Cerebellar nuclear complex (tissue), 1 donor: ENCODE measurements at places on chromosomes 1 and 21.

DNA sequence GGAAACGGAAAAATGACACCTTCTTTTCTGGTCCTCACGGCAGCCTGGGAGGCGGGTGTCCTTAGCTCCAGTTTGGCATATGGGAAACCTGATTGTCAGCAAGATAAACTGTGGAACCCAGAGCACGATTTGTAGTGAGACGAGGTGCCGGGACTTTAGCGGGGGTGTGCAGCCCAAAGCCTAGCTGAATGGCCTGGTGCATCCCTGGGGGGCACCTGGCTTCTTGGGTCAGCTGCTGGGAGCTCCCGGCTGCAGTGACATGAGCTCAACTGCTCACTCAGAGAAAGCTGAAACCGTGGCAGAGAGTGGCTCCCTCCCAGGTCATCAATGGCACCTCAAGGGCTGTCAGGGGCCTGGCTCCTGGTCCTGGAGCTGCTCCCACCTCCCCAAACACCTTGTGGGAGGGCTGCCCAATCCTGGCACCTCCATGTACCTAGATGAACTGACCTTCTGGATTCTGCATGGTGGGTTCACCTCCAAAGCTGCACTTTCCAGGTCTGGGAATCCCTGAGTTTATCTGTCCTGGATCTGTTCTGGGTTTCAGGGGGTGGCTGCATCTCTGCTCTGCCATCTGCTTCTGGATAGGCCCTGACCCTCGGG is 260.5 kb downstream of the MATN1 start:
- no peak for DNase-seq

GRCh38 chr1:91011726-91012125 is 10.1 kb downstream of the ZNF644 start:
- no peak for DNase-seq

- DNase-seq = no peak
These were observed 37.9 kb downstream of the SLC66A1 start for GRCh38 chr1:19349999-19350398.

GRCh38 chr1:181514298-181515290 is 31.3 kb downstream of the CACNA1E start:
- DNase-seq = no peak

GRCh38 chr1:100785470-100786052 is 66.0 kb downstream of the VCAM1 start:
- no peak for DNase-seq

DNA sequence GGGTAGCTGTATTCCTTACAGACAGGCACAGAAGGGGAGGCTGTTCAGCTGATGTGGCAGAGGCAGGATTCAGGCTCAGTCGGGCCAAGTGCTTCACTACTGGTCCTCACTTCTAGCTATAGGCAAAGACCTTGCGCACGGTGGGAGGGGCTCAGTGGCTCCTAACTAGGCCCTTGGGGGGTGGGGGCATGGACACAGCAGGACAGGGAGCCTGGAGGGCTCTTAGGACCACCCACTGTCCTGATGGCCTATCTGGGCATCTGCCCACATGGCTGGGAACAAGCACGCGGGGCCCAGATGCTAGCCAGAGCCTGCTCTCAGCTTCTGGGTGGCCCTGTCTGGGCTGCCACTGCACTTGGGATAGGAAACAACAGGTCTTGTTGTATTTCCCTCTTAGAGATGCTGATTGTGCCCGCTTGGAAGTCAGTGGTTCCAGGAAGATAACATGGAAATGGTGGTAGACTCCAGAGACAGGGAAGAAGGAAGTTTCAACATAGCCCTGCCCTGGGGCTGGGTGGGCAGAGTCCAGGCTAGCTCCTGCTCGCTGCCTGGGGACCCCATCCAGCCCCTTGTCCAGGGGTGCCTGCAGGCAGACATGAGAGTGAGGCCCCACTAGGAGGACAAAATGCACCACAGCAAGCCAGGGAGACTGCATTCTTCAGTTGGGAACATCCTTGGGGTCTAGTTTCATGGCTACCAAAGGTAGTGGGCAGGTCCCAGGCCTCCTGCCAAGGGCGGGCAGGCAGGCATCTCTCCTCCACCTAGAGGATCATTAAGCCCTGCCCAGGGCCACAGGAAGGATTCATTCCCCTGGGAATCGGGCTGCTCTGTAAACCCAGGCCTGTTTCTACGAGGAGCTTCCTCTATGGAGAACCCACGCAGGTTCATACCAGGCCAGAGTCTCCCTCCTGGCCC is 102.5 kb downstream of the BCAR3 start:
- no peak for DNase-seq

GRCh38 chr1:245160288-245160687 is 5.5 kb downstream of the KIF26B start:
- DNase-seq = no peak

DNA sequence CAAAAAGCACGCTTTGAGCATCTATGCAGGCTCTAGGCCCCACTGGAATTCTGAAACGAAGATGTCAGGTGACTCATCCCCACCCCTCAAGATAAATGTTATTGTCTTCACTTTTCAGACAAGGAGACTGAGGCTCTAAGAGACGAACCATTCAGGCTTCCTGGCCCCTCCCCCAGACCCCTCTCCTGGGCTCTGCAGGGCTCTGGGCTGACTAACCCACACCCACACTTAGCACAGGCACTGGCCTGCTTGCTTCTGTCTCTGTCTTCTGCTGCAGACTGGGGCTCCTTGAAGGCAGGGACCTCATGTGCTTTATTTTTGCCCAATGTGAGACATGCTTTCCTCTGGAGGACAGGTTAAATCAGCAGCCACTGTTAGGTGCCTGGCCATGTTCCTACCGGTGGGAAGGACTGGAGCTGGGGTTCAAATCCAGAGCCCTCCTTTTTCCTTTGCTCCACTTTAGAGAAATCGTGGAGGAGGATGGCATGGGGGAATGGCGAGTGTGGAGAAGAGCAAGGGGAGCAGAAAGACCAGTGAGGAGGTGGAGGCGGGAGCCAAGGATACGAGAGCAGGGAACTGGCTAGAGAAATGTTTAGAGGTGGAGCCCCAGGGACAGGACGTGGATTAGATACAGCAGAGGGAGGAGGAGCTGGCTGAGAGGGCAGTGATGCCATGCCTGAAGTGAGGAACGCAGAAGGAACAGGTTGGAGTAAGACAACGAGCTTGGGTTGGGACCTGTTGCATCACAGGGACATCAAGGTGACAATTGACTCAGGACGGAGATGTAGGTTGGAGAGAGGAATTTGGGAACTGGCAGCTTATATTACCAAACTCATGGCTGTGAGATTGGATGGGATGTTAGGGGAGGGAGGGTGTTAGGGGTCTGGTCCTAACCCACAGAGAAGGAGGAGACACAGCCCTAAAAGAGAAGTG is 1.7 kb downstream of the TMEM125 start:
- DNase-seq = no peak

DNA sequence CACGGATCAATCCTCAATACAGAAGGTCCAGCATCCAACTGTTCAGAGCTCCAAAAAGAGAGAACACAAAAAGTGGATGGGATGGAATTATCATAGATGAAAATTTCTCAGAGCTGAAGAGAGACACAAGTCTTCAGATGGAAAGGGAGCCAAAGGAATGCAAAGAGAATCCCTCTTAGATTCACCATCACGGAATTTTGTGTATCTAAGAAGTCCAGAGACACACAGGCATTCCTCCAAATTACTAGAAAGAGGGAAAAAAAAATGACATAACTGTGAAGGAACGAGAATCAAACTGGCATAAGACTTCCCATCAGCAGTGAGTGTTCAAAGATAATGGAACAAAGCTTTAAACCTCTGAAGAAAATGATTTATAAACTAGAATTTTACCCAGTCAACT is 101.2 kb downstream of the ZSCAN20 start:
- DNase-seq = no peak

DNA sequence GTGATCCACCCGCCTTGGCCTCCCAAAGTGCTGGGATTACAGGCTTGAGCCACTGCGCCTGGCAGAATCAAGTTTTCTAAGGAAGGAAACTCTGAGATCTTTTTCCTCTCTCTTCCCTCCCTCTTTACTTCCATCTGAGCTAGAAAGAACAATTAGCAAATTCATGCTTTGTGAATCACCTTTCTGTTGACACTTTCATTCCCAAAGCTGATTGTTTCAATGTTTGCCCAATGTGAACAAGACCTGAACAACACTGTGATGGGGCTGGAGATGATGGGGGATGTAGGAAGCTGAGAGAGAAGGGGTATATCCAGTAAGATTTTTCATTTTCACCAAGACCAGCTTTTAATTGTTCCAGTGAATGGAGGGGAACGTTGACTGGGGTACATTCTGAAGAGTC is 5.7 kb upstream of the TENT5B start:
- no peak for DNase-seq

- DNase-seq = no peak
These were observed 83.0 kb upstream of the ATF3 start for GRCh38 chr1:212525479-212526110.

DNA sequence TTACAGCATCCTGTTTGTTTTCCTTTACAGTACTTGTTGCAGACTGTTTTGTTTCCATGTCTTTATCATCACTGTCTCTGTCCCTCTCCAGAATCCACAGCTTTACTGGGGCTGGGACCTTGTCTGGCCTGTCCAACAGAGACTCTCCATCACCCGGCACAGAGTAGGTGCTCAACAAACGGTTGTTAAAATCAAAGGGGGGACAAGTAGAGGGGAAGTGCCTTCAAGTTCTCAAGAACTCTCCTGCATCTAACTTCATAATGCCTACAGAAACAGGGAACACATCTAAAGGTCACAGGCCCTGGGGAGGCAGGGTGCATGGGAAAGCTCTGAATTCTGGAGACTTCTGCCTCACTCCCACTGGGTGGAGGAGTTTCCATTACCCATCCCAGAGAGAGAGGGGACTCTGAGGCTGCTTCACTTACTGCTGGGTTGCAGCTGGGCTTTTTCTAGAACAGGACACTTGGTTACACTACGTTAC is 2.3 kb upstream of the ECE1 start:
- DNase-seq = no peak

- DNase-seq = no peak
These were observed 28.5 kb downstream of the RNF115 start for GRCh38 chr1:145795257-145795881.

DNA sequence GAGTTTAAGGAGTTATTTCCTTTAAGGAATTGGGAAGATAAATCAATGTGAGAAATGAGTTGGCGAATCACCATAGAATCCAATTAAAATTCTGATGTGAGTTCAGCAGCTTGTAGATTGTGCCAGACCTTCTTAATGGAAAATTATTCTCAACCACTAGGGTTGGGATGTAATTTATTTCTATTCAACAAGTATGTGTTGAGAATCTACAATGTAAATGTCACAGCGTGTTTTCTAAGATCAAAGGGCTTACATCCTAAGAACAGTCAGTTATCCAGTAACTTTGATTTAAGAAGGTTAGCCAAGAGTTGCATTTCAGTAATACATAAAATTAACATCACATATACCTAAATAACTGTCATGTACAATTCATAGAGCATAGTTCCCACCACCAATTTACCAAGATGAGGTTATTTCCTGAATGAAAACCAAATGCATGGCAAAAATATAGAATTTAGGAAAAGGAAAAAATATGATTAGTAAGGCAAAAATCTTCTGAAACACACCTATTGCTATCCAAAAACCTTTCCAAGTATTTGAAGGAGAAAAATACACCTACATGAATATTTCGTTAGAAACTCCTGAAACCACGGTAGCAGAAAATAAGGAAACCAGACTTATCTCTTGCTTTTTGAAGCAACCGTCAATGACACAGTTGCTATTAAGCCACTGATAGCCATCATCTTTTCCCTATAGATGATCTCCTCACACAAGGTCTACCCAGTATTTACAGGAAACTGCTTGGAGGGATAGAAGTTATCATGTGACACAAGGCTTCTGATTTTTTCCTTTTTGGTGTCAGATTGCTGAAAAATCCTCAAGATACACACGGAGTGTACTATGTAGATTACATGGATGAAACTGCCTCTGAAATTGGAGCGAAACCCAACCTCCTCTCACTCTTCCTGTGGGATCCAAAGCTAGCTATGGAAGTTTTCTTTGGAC is 259.4 kb upstream of the POGK start:
- no peak for DNase-seq

- DNase-seq = no peak
These were observed 11.9 kb downstream of the RPL5 start for GRCh38 chr1:92843429-92844352.

- no peak for DNase-seq
These were observed 10.1 kb downstream of the PRRC2C start for GRCh38 chr1:171495444-171495843.

GRCh38 chr1:31937300-31938183 is 626 bp downstream of the PTP4A2 start:
- no peak for DNase-seq

GRCh38 chr1:170196490-170197236 is 50.9 kb downstream of the NTMT2 start:
- DNase-seq = no peak

- DNase-seq = no peak
These were observed 456.7 kb downstream of the LMO4 start for GRCh38 chr1:87785386-87785785.

DNA sequence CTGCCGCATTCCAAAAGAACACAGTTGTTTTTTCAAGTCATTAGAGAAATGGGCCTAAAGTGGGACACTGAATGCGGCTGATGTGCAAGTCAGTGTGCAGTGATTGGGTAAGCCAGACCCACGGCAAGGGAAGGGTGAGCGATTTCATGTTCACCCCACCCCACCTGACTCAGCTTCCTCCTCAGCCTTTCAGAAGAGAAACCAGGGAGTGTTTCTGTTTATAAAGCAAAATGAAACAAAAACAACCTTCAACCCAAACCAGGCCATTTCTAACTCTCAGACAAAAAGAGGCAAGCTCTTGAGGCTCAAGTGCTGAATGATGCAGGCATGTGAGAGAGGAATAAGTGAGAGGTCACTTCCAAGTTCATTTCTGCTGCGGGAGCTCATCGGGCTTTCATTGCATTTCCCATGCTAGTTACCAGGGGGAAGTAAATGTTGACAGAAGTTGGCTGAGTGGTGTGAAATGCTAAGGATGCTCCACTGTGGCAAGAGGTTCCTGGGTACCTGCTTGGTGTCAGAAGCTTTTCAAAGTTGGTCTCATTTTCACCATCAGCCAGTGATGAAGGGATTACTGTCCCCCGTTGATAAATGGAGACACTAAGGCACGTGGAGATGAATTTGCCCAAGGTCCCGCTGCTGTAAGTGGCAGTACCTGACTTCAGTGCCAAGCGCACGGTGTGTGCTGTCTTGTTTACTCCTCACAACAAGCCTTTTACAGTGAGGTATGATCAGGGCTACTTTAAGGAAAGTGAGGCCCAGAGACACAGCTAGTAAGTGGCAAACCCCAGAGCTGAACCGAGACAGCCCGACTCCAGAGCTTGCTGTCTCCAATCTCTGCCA is 29.1 kb downstream of the STPG1 start:
- no peak for DNase-seq

DNA sequence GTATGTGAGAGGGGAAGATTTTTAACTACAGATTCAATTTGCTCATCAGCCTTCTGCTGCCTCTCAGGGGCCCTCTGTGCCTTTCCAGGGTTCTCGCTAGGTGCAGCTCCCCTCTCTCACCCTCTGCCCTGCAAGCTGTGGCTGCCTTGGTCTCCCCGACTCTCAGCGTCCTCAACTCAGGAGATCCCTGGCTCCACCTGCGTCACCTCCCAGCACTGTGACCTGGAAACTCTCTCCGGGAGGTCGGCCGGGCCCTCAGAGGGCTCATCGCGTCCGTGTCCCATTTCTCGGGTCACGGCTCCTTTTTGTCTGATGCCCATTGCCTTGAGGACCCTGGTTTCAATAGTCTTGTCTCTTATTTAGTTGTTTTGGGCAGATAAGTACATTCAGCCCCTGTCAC is 63.5 kb upstream of the ADARB1 start:
- DNase-seq = no peak
